ENCODE measurements at places on chromosomes 16 and 17.

- no peak for DNase-seq
Measured at GRCh38 chr16:26157319-26157718, 465.6 kb downstream of the HS3ST4 start.

- no peak for DNase-seq
Measured at GRCh38 chr17:11637796-11638195, 39.5 kb downstream of the DNAH9 start.

- DNase-seq, result no peak
Measured at GRCh38 chr16:3792472-3793012, 75.2 kb upstream of the TRAP1 start.

DNA sequence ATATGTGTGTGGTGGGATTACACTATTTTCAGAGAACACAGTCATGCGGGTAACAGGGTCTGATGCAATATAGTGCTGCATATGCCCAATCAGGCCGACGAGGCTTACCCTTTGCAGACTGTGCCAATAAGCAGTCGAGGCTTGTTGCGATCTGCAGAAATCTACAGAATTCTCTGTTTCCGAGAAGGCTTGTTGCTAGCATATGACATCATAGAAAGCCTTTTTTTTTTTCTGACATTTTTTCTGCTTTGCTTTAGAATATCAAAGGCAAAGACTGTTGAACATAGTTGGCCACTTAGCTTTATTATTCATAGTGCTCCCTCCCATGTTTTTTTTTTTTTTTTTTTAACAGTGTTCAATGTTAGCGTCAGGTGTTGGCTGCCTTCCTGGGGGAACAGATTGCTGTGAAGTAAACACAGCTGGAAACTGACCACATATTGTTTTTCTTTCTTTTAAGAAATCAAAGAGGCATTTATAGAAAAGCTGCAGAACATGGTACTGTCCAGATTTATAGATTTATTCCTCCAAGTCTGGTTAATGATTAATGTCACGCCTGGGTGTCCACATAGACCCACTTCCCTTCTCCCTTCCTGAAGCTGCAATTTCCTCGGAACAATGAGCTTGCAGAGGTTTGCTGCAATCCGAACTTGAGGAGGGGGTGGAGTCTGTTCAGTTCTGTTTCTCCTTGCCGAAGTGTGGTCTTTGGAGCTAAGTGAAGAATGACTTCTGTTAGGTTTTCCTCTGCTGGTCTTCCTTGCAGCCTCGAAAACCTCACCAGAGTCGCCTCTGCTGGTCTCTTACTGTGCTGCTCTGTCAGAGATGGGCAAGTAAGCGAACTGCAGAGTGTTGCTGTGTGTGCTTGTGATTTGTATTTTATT, 87.3 kb downstream of the MAP2K6 start:
- DNase-seq, result no peak

GRCh38 chr17:66829883-66830282, 5.0 kb upstream of the CACNG5 start:
- no peak for DNase-seq
